T1000 (cell line): ENCODE measurements at places on chromosomes 16 and 17.
A peak's percentile ranks its signal among the peaks of the same experiment; 100 is the strongest.

GRCh38 chr16:21940570-21940969 lies 12.6 kb upstream of the UQCRC2 start:
- DNase-seq, result no peak

- DNase-seq, result no peak
Measured at GRCh38 chr17:173166-173911, 8.1 kb downstream of the DOC2B start.

DNA sequence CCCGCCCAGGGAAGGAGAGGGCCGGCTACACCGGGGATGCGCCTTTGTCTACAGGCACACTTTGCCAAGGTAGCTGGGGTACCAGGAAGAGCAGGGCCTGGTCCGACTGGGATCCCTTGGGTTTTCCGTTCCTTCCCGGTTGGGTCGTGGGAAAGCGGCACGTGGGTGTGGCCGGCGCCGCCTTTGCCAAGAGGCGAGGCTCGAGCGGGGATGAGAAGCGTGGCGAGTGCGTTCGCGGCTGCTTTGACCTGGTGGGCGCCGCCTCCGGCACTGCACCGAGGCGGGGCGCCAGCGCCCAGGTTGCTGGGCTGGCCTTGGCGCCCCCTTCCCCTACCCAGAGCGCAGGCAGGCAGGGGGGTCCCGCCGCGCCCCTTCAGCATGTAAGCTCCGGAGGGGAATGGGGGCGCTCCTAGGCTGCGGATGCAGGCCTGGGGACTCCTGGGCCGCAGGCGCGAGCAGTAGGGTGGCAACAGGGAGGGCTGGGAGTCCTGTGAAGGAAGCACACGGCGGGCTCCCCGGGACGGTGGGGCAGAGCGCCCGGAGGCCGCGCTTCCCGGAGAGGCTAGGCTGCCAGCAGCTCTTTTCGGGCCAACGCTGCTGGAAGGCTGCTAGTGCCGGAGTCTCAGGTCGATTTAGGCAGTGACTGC lies 2.0 kb downstream of the HAS3 start:
- DNase-seq, result no peak

DNA sequence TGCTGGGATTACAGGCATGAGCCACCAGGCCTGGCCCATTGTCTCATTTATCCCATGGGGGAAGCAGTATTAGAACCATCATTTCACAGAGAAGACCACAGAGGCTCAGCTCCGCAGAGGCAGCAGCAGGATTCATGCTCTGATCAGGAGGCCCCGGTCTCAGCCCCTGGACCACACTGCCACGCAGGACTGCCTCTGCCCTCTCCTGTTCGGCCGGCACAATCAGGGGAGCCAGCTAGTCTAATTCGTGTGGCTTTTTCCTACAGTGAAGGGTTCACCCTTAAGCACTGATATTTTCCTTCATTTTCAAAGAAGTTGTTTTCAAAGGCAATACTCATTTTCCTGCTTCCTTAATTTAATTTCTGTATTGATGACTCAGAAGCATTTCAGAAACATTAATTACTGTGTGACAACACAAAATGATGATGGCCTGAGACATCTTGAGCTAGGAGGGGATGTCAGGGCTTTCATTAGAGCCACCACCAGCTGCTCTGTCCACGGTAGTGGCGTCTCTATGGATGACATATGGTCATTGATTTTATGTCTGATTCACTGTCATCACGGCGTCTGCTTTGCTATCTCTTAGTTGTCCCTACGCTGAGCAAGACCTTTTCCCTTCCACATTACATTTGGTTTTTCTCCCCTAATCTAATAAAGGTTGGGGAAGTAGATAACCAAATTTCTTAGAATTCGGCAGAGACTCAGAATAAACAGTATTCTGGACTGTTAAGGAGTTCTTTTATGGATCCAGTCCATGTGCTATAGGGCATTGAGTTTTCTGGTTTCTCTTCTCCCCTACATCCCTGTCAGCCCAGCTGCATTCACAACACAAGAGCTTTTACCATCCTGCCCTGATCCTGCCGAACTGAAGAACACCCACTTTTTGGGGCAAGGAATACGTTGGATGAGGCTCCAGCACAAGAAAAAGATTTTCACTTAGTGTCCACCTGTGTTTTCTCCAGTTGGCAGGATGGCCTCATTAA lies 314.0 kb downstream of the SLC39A11 start:
- DNase-seq, result no peak

GRCh38 chr17:79393358-79394052 lies 217.3 kb downstream of the RBFOX3 start:
- peak; percentile 51 for DNase-seq

DNA sequence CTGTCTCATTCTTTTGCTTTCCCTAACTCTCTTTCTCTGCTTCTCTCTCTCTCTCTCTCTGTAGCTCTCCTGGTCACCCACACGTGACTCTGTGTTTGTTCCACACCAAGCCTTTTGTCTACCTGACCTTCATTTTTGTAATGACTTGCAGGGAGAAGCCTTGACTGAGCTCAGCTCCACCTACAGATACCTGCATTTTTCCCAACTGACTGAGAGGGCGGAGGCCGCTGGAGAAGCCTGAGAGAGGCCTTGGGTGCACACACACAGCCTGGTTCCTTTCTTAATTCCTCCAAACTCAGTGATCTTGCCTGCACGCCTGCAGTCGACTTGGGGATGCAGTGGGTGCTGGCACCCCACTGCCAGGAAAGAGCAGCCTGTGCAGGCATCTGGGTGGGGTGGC lies 68.8 kb downstream of the LYRM1 start:
- DNase-seq, result no peak
